ENCODE measurements at places on chromosomes 7 and 10.

GRCh38 chr10:127736915-127737562 lies at the start of gene FOXI2:
TSS of gene FOXI2 (plus strand) at chr10:127737185. CDS start at chr10:127737274, 89 bp downstream.
- DNase-seq = no peak

DNA sequence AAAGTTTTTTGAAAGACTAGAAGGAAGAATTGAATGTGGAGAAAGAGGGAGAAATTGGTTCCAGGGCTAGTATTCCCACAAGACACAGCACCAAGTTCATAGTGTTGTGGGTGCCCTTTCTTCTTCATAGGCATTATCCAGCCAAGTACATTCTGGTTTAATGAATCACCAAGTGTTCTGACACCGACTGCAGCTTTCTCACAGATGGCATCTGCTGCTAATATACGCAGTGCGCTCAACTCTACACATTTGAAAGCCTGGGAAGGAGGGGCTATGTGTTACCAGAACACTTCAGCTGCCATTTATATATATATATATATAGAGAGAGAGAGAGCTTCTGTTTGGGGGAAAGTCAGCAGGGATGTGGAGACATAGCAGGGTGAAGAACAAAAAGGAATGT lies 1168.4 kb downstream of the GATA3 start:
- DNase-seq = no peak

GRCh38 chr7:80026766-80027165 lies 107.9 kb upstream of the GNAI1 start:
- DNase-seq = no peak

- DNase-seq = no peak
Measured at GRCh38 chr7:1053002-1053411, 8.7 kb downstream of the GPR146 start.

- no peak for DNase-seq
Measured at GRCh38 chr7:133576612-133577168, 323.8 kb downstream of the EXOC4 start.

DNA sequence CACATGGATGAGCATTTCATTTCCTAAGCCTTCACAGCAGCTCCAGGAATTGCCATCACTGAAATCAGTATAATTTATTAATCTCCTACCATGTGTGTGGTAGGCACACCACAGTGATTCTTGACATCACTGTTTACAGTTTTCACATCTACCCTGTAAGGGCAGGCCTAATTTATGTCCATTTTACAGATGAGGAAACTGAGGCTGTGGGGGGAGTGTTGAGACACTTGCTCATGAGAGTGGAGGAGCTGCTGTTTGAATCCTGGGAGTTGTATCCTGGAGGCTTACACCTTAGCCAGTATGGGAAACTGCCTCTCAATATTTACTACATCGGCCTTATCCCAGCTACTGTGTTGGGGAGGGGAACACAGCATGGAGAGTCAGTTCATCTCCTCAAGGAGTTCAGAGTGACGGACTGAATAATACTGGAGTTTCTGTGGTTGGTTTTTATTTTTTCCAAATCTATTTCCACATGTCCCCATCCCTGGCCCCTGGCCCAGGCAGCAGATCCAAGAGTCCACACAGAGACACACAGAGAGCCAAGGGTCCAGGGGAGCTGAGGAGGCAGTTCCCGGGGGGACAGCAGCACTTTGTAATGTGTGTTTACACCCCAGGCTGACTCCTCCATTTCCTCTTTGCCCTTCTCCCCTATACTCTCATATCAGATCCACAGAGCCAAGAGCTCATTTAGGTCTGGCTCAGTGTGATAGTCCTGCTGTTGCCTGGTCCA lies 13.2 kb downstream of the UBTD1 start:
- no peak for DNase-seq

DNA sequence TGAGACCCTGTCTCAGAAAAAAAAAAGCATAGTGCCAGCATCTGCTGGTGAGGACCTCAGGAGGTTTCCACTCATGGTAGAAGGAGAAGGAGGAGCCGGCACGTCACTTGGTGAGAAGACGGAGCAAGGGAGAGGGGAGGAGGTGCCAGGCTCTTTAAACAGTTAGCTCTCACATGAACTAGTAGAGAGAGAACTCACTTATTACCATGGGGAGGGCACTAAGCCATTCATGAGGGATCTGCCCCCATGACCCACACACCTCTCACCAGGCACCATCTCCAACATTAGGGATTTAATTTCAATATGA lies 62.9 kb upstream of the VKORC1L1 start:
- no peak for DNase-seq

- DNase-seq = no peak
Measured at GRCh38 chr10:14453593-14453992, 122.9 kb upstream of the FRMD4A start.
